ENCODE measurements at places on chromosomes 4 and X.

DNA sequence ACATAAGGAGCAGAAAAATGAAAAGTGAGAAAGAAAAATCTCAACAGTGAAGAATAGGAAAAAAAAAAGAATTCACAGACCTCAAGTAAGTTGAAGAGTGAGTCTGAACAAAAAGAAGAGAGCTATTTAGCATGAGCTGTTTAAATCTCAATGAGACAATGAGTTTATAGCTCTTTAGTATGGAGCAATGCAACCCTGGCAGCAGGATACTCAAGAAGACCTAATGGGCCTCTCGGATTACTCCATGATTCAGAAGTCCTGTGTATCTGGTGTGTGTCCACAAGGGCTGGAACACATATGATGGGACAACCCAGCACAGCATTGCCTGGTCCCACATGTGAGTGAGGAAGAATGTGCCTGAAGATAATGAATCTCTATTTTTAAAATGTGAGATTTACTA is 563.1 kb upstream of the INTU start:
- no peak for DNase-seq

GRCh38 chr4:145815626-145816025 is 123.0 kb downstream of the ZNF827 start:
- DNase-seq = no peak

- no peak for DNase-seq
These were observed 165.3 kb upstream of the PPP1R2C start for GRCh38 chrX:42943051-42943974.

DNA sequence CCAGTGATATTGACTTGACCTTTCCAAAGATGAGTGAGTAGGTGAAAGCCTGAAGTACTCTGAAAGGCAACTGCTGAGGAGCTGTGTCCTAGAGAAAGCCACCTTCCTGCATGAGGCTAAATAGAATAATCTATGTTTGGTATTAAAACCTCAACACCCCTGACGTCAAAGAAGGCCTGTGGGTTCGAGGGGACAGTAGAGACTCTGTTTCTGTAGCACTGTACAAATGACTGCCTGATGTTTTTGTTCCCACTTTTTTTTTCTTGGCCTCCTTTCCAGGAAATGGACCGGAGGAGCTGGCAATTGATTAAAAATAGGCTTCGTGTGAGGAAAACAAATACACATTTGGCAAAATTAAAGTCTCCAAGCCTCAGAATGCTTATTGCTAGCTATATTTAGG is 29.5 kb downstream of the TMEM255A start:
- no peak for DNase-seq

DNA sequence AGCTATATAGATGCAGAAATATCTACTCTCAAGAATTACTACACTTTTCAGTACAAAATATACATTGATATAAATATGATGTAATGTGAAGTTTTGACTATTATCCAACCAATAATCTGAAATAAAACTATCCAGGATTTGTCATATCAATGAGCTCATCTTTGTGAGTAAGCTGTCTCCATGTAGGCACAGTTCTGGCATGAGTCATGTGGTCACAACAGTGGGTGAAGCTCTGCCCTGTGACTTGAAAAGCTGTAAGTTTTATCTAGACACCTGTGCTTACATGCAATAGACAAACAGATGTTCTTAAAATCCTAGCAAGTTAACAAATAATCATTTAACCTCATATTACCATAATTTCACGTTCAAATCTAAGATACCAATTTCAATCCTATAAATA is 192.7 kb downstream of the GABRG1 start:
- DNase-seq = no peak

DNA sequence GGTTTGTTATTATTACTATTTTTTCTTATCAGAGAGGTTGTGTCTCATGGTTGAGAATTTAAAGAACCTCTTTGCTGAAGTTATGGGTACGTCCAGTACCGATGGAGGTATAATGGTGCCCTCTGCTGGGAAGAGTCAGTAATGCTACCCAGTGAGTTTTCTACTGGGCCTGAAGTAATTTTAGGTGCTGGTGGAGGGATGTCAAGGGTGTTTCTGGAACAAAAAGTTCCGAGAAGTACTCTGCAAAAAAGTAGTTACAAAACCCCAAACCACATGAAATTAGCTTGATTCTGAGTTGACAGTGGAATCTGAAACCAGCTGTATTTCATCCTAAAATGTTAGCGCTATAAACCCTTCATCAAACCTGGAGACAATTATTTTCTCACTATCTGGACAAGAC is 102.5 kb upstream of the MID1 start:
- peak; percentile 8 for DNase-seq

DNA sequence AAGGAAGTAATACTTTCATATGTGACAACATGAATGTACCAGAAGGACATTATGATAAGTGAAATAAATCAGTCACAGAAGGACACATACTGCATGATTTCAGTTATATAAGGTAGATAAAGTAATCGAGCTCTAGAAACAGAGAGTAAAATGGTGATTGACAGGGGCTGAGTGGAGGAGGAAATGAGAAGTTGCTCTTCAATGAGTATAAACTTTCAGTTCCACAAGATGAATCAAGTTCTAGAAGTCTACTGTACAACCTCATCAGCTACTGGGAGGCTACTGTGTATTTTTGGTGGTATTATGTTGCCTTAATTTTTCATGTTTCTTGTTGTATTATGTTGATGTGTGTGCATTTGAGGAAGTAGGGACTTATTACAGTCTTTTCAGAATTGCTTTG is 270.9 kb upstream of the GRIA3 start:
- DNase-seq = no peak

DNA sequence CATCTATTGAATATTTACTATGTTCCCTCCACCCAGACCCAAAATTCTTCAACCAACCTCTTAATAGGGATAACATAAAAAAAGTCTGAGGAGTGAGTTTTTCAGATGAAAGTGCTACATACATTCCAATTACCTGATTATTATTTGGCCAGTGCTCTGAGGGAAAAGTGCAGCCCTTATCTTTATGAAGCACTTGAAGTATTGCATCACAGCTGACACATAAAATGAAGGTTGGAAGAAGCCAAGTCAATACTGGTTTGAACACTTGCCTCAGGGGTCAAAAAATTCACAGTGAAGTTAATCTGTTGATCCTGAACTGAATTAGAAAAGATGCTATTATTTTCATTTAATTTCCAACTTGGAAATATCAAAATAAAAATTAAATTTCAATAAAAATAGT is 498.9 kb downstream of the INPP4B start:
- DNase-seq = no peak

GRCh38 chr4:40309250-40309774 is 25.8 kb upstream of the CHRNA9 start:
- peak; percentile 92 for DNase-seq

GRCh38 chr4:185767528-185767927 is 44.5 kb downstream of the SORBS2 start:
- no peak for DNase-seq

- DNase-seq = no peak
These were observed 214.4 kb downstream of the HS3ST1 start for GRCh38 chr4:11214281-11214680.

DNA sequence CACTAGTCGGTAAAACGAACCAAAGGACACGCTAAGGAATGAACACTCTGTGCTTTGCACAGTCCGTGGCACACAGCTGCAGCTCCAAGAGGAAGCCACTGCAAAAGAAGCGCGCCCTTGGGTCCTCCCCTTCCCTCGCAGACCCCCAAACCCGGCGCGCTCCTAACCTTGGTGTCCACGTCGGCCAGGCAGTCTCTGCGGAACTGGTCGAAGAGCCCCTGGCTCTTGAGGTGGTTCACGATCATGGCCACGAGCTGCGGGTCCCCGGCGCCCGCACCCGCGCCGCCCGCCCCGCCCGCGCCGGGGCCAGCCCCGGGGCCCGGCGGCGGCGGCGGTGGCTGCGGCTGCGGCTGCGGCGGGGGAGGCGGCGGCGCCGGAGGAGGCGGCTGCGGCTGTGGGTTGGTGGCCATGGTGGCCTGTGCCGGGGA is 333 bp downstream of the BOD1L1 start:
- no peak for DNase-seq

DNA sequence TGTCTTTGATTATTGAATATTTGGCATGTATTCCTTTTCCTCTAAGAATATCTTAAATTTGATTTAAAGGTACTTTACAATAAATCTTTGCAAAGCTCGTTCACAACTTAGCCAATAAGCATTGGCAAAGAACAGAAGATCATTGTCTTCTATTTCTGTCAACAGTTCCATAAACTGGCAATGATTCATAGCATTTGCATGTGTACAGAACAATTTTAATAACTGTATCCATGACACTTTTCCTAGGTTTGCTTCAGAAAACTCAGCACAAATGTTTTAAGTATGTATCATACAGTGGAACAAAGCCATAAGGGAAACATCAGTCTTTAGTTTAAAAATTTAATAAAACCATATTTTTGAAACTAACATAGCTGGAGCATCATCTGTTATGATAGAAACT is 462.7 kb upstream of the RPS6KA3 start:
- no peak for DNase-seq

DNA sequence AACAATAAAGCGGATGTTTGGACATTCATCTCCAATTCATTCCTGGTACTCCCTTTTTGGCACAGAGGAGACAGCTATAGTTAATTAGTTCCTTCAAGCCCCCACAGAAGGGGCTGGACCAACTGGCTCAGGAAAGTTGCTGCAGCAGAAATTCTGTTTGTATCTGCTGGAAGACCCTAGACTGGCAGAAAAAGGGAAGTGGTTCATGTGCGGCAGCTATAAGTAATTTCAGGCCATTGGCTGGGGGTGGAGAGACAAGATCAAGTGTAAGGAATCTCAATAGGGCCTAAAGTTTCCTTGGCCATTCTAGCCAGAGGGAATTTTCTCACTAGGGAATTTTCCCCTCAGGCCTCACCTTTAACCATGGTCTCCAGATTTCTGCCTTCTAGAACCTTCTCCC is 89.9 kb upstream of the DHX15 start:
- no peak for DNase-seq

GRCh38 chrX:13401724-13402123 is 81.9 kb upstream of the ATXN3L start:
- DNase-seq = no peak

DNA sequence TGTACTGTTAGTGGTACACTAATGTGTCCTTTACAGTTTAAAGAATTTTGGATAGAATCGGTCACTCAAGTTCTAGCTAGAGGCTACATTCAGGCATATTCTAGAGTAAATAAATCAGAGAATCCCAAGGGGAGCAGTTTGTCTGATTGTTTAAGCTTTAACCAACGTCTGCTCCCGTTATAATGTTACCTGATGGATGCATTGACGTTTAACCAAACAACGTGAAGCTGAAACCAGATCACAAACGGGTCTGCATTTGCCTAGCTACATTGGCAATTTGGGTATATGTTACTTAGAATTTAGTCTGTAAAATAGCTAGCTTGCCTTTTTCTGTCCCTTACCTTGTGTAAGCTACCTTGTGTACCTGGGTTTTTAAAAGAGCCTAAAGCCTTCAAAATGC is 1.6 kb downstream of the PI4K2B start:
- DNase-seq = no peak

- DNase-seq = no peak
These were observed 4.4 kb upstream of the BGN start for GRCh38 chrX:153490217-153490930.

GRCh38 chr4:149344436-149344835 is 471.2 kb downstream of the IQCM start:
- no peak for DNase-seq

DNA sequence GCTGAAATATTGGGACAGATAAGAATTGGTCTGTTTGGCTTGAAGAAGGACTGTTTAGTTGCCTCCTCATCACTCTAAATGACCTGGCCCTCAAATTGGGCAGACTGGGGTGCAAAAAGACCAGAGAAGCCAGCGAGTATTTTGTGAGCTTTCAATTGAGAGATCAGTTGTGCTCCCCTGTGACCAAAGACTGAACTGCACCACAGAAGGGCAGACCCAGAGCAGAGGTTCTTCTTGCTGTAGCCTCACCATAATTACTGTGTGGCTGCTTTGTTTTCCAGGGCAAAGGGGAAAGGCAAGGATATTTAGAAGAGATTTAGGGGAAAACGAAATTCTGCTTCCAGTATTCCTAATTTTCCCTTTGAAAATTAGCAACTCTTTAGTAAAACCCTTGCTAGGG is 104.0 kb upstream of the MBNL3 start:
- DNase-seq = no peak

GRCh38 chrX:24506082-24506481 is 41.0 kb downstream of the PDK3 start:
- no peak for DNase-seq

GRCh38 chr4:64068096-64068495 is 341.2 kb downstream of the TECRL start:
- DNase-seq = no peak

DNA sequence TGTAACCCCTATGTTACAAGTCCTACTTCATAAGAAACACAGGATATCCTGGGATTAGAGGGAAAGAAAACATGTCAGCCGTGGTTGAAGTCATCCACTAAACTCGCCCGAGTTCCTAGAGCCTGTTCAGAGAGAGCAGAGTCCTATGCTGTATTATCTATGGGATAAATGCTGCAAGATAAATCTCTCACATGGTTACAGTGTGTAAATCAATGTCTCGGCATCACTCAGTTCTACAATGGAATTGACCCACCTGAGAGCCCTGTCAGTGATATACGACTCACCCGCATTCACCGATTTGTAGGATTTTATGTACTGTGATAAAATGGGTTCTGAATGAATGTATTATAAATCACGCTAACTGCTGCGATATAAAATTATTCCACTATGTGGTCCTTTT is 127.8 kb upstream of the ANXA3 start:
- no peak for DNase-seq

- no peak for DNase-seq
These were observed 863.4 kb downstream of the PDHA2 start for GRCh38 chr4:96703265-96703664.

- no peak for DNase-seq
These were observed 108.3 kb downstream of the CDS1 start for GRCh38 chr4:84691170-84691691.
